Endothelial cell of umbilical vein (primary cell): ENCODE measurements at places on chromosomes 5 and 9.

- DNase-seq = no peak
Measured at GRCh38 chr5:97454015-97454414, 271.0 kb upstream of the RIOK2 start.

- no peak for DNase-seq
Measured at GRCh38 chr5:73998489-73998888, 372.5 kb downstream of the ARHGEF28 start.

GRCh38 chr5:166262395-166262794, 2029.0 kb upstream of the WWC1 start:
- DNase-seq = no peak

GRCh38 chr5:7763621-7764072, 87.3 kb downstream of the CFAP90 start:
- DNase-seq = no peak

DNA sequence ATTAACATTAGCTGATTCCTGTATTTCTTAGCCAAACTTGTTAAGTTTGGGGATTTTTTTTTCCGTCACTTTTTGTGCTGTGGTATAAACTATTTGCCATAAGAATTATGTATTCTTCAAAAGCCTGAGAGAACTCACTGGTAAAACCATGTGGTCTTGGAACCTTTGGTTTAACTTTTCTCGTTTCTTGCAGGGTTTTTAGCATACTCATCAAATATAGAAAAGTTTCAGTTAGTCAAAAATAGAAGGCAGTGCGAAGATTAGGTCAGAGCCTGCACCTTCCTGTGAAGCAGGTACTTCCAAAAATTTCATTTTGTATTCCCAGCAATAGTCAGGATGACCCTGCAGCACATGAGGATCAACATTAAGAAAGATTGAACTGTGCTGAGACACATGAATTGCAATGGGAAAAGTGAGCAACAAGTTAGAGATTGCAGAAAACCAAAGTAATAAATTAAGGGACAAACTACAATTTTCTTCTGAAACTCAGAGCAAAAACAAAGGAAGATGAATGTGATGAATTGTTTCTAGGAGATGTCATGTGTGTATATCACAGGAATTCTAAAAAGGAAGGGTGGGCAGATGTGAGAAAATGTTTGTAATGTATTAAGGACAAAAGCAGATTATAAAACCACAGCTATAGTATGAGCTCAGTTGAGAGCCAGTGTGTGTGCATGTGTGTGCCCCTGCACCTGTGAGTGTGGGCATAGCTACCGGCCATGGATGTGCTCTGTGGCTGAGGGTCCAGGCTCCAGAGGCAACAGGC, 102.2 kb downstream of the ANGPTL2 start:
- DNase-seq = no peak

DNA sequence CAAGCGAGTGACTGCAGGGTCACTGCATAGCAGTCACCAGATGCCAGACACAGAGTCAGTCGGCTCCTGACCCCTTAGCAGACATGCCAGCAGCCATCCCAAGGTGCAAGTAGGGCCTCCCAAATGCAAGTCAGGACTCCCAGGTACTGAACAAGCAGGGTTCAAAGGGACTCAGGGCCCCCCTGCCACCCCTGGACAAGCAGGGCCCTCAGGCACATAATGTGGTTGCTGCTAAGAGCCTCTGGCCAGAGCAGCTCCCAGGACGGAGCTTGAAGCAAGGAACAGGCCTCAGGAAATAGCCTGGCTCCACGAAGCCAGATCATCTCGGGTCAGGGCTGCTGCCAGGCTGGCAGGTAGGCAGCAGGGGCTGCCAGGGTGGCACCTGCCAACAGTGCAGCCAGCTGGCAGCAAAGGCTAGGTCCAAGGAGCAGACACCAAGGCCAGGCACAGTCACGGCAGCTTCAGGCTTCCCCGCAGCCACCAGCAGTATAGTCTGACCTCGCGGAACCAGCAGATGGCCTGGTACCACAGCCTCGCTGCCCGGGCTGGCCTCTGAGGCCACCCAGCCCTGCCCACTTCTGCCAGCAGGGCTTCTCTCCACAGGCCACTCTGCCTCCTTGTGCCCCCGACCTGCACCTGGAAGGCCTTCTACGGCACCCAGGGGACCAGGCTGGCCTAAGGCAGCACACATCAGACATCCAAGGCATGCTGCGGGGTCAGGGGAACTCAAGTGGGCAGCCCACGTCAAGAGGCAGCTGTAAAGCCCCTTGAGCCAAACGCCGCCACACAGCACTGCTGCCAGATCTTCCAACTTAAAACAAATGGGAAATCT, 7.4 kb downstream of the EEIG1 start:
- no peak for DNase-seq

GRCh38 chr9:96343515-96344360, 39.8 kb downstream of the SLC35D2 start:
- DNase-seq = no peak

GRCh38 chr9:136029556-136029955, 65.5 kb downstream of the NACC2 start:
- DNase-seq = no peak

GRCh38 chr9:127561491-127562278, 50.4 kb upstream of the STXBP1 start:
- DNase-seq = peak; percentile 91

DNA sequence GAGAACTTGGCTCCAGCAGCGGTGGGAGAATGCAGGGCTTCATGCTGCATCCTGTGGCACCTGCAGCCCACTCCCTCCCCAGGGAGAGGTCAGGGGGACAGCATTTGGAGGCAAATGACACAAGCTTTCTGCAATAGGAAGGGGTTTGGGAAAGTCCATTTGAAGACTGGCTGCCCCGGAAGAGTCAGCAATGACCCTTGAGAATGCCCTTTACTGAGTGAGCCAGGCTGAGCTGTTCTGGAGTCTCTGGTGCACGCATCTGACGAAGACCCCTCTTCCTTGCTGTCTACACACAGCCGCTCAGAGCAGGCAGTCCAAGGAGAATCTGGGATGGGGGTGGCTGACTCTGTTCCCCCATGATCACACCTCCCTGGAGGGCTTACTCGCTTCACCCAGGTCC, 5.5 kb upstream of the NXNL2 start:
- no peak for DNase-seq

- no peak for DNase-seq
Measured at GRCh38 chr5:7393921-7394799, 1.8 kb upstream of the ADCY2 start.

GRCh38 chr9:107945493-107945892, 455.9 kb upstream of the KLF4 start:
- no peak for DNase-seq
